Left forelimb (tissue), 1 donor: ENCODE measurements at places on chromosomes 16 and 17.

- no peak for DNase-seq
These were observed 6.7 kb downstream of the MMD start for GRCh38 chr17:55414983-55415382.

- no peak for DNase-seq
These were observed 3.2 kb downstream of the DPEP1 start for GRCh38 chr16:89616623-89617022.

DNA sequence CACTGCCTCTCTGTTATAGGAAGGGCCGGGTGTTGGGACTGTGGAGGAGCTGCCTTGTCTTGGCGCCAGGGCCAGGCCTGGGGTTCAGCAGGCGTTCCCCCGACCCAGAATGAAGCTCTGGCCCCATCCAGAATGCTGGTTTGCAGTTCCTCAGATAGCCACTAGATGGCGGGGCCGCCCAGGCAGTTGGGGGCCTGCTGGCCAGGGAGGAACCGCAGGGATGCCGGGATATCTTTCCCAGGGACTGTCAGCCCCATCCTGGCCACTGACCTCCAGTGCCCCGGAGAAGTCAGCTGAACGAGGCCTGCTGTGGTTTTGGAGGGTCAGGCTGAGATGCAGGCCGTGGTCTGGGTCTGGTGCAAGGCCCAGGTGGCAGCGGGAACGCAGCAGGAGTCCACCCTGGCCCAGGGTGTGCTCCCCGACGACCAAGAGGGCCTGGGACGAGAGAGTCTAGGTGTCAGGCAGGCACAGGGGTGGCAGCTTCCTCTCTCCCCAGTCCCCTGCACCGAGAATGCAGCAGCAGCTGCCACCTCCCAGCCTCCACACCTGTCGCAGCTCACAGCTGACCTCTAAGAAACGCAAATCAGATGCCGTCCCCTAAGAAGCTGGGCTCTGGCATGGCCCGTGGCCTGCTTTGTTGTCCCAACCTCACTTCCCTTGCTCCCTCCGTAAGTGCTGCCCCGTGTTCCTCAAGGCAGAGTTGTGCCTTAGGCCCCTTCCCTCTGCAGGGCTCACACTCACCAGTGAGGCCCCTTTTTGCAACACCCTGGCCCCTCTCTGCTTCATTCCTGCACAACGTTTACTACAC lies 51.2 kb downstream of the RMI2 start:
- peak; percentile 87 for DNase-seq

GRCh38 chr17:41680426-41681040 lies 8.2 kb upstream of the EIF1 start:
- no peak for DNase-seq

GRCh38 chr17:48627623-48628521 lies 1.7 kb upstream of the HOXB9 start:
- no peak for DNase-seq

DNA sequence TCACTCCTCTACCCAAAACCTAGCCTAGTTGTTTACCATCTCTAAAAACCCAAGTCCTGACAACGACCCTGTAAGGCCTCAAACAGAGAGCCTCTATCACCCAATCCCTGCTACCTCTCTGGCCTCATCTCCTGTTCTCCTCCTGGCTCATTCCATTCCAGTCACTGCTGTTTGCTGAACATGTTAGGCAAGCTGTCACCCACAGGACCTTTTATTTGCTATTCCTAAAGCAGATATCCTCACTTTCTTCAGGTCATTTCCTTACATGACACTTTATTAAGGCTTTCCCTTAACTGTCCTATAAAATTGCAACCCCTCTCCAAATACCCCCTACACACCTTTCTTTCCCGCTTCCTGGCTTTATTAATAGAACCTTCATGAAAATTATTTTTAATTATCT lies 85.1 kb downstream of the KANSL1 start:
- no peak for DNase-seq

GRCh38 chr17:42027590-42027889 lies 7.7 kb downstream of the NKIRAS2 start:
- DNase-seq, result no peak

DNA sequence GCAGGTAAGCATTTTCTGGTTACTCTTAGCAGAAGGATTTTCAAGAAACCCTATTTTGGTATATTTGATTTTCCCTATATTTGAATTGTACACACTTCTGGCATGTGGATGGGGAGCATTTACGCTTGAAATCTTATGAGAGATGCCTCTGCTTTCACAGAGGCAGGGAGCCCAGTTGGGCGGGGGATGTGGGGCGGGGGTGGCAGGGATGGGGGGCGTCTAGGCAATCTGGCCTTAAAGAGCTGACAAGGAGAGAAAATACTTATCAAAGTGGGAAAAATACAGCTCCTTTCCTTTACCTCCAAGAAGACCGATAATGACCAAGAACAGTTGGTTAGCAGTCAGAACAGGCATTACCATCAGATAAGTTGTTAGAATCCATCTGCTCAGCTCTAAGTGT lies 79.1 kb upstream of the NUDT7 start:
- DNase-seq, result no peak

GRCh38 chr16:77330332-77331042 lies 104.3 kb downstream of the ADAMTS18 start:
- DNase-seq, result no peak

- no peak for DNase-seq
These were observed 479.5 kb downstream of the TMEM114 start for GRCh38 chr16:8110572-8111514.

- DNase-seq, result no peak
These were observed 13.3 kb upstream of the RBBP6 start for GRCh38 chr16:24525970-24526559.

- DNase-seq, result no peak
These were observed at the start of gene ARHGAP23 for GRCh38 chr17:38428112-38428642. Gene ARHGAP23 (plus strand): TSS chr17:38428464. CDS start chr17:38428486, 22 bp downstream.

DNA sequence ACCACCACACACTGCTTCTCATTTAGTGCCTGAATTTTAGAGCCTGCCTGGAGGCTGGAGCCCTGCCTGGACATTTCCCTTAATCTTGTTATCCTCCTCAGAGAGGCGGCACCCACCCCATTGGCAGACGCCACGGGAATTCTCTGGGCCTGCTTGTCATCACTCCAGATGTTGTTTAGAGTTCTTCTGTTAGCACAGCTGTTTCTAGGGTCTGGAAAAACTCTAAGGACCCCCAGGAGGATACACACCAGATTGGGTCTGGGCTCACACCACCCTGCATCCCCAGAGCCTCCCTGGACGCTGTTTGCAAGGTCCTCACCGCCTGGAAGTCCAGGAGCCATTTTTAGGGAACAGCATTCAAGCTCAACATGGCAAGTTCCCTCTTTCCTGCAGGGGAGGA lies 565 bp upstream of the XAF1 start:
- no peak for DNase-seq

- no peak for DNase-seq
These were observed 122.2 kb downstream of the CCDC182 start for GRCh38 chr17:57622683-57623433.

DNA sequence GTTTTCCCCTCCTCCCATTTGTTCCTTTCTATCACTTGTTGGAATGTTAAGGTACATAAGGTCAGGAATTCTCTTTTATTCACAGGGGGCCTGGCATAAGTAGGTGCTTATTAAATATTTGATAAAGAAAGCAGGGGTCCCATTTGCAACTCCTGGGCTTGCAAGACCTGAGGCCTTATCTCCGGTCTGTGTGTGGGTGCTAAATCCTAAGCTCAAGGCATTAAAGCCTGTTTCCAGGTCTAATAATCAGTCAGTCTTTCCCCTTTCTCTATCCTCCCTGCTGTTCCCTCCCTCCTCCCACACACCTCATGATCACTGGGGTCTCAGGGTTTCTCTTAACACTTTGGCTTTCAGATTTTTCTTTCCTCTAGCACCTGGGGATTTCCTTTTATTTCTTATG lies 17.1 kb downstream of the NTN1 start:
- DNase-seq, result no peak

GRCh38 chr16:20310421-20311395 lies 16.6 kb downstream of the GP2 start:
- no peak for DNase-seq

GRCh38 chr16:21327046-21327445 lies 49.0 kb upstream of the CRYM start:
- no peak for DNase-seq

DNA sequence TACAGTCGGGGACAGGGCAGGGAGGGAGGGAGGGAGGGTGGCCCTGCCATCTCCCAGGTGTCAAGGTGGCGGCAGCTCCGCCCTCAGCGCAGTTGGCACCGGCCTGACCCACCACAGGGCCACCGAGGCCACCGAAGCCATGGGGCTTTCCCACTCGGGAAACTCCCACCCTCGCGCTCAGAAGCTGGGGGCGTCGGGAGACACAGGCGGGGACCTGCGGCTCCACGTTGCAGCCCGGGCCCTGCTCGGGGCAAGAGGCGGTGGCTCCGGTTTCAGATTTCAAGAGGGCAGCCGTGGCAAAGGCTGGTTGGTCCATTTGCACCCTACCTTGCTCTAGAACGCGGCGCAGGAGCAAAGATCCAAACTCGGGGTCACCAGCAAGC lies 544 bp downstream of the CYB561 start:
- DNase-seq, result no peak
